ENCODE measurements at places on chromosomes 3 and 15. TPM values are rescaled to one million over a fixed set of nuclear protein-coding genes. Genes with fewer than 3 reads are reported as not detected.
A peak's percentile ranks its signal among the peaks of the same experiment; 100 is the strongest.

GRCh38 chr3:21920421-21920861 is 169.4 kb upstream of the ZNF385D start:
- no peak for DNase-seq

DNA sequence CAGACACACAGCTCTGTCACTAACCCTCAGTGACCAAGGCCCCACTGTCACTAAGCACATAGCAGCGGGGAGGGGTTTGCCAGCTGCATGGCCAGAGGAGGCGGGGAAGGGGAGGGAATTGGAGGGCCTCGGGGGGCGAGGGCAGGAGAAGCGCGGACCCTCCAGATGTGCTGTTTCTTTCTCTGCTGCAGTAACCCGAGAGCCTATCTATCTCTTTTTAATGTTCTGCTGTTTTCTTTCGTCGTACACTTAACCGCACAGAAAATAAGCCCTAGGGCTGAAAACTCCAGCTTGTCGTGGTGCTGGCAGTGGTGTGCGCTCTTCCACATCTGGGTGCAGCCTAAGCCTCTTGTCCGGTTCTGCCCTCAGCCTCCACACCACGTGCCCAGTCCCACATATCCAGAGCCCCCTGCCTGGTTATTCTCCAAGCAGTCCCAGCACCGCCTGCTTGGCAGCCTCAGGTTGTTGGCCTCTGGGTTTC is 51.1 kb downstream of the BDH1 start:
- no peak for DNase-seq

DNA sequence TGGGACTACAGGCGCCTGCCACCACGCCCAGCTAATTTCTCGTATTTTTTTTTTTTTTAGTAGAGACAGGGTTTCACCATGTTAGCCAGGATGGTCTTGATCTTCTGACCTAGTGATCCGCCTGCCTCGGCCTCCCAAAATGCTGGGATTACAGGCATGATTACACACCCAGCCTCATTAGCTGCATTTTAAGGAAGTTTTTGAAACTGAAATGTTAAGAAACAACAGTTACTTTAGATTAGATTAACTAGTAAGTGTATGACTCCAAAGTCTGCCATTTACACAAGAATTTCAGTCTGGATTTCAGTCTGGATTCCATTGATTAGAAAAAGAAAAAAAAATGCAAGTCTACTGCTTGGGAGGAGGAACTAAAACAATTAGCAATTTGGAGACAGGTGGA is 24.5 kb upstream of the VPS39 start:
- no peak for DNase-seq

DNA sequence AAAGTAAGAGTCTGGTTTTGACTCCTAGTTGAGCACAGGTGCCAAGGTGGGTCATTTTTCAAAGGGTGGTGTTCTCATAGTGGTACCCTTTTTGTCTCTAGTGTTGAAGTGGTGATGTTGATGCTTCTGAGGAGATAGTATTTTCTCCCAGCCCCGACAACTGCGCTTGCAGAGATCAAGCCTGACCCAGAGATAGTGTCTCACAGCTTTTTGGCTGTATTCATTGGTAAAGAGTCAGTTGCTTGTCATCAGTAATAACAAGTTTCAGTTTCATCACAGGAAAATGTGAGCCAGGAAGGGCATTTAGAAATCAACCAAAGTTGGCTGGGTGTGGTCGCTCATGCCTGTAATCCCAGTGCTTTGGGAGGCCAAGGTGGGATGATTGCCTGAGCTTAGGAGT is 139.3 kb downstream of the NFKBIZ start:
- DNase-seq, result no peak

DNA sequence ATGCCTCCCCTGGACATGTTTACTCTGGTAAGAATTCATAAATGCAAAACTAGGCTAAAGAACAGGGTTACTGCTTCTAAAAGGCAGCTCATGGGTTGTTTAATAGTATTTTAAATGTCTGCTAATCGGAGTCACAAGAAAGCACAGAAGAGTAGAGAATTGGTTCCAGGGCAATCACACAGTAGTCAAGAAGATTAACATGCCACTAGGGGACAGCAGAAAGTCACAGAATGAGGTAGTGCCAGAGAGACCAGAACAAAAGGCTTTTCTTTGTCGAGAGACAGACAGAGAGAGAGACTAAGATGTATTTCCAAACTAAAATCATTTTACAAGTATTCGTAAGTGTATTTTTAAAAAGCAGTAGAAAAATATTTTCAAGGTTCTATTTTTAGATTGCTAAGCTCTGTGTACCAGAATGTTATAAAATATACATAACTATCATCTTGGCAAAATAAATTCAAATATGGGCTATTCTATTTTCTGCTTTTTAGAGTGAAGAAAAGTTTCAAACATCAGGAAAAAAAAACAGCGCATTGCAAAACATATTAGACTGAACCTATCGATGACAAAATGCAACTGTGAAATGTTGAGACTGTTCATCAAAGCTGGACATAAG is 78.3 kb upstream of the CDIN1 start:
- peak; percentile 14 for DNase-seq

- no peak for DNase-seq
Measured at GRCh38 chr3:83662381-83662960, 1296.3 kb upstream of the CADM2 start.

DNA sequence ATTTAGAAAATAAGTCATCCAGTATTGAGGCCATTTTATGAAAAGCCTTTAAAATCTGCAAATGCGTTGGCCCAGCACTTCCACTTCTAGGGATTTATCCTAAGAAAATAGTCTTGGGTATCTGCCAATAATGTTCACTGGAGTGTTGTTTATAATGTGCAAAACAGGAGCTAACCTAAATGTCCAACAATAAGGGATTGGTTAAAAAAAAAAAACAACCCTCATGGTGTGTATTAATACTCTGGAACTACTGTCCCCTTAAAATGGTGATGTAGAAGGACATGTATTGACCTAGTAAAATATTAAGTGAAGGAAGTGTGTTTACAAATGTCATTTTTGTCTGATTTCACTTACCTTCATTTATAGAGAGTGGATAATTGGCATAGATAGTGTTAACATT is 58.0 kb downstream of the IGF1R start:
- DNase-seq, result no peak

Gene TMC3
- not detected for total RNA-seq

Gene OXSR1
- 49.4 TPM for total RNA-seq

Gene ANKUB1
- not detected for total RNA-seq

Gene POPDC2
- 0.53 TPM for total RNA-seq

Gene GLDN
- 0.77 TPM for total RNA-seq

Gene KIF7
- 21.3 TPM for total RNA-seq

Measured in WTC11 (cell line).